ENCODE measurements at places on chromosomes 6 and 20. TPM values are rescaled to one million over a fixed set of nuclear protein-coding genes. Genes with fewer than 3 reads are reported as not detected.

DNA sequence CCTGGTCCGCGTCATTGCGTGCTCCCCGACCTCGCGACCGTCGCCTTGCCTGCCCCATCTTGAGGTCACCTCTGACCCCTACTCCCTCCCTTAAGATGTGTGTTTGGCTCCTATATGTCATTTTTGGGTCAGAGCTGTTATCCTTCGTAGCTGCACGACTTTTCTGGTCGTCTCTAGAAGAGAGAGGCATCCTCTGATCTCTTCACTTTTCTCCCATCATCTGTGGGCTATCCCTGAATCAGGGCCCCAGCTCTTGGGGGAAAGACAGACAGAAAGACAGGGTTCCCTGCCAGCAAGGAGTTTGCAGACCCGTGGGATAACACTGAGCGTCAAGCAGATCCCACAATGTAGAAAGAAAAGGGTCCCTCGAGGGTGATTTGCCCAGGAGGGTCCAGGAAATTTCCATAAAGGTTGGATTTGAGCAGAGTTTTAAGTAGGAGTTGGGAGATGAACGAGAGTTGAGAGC is 555 bp downstream of the FAM120B start:
- no peak for DNase-seq

Gene DEFB119
- total RNA-seq, result not detected

DNA sequence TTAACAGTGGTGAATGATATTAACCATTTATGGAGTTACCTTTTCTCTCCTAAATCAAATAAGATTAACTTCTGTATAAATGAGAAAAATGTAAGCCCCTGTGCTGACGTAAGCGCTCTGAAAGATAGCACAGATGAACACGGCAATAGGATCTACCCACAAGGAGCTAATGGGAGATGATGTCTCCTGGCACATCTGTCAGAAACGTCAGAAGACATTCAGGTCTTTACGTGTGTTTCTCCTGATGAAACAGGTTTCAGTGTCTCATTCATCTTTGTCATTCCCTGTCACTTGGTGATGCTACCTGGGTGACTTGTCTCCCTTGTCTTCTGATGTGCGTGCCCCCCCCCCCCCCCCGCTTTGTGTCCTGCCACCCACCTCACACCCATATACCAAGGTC is 189.7 kb downstream of the DTNBP1 start:
- DNase-seq, result no peak

DNA sequence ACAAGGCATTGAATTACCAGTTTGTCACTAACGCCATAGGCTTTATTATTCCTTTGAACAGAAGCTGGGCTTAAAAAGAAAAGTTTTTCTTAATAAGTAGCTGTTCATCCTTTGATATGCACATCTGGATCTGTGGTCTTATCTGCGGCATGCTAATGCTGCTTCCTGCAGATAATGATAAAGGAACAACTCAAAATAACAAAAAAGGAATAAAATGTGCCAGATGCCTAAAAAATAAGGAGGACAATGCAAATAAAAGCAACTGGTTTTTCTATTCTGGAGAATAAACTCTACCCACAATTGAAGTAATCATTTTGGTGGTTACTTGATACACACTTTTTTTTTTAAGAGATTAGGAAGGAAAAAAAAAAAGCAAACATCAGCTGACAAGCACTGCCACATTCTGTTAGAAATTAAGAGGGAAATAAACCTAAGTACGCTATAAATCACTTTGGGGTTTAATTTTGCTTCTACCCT is 156.8 kb upstream of the SALL4 start:
- peak; percentile 75 for DNase-seq

DNA sequence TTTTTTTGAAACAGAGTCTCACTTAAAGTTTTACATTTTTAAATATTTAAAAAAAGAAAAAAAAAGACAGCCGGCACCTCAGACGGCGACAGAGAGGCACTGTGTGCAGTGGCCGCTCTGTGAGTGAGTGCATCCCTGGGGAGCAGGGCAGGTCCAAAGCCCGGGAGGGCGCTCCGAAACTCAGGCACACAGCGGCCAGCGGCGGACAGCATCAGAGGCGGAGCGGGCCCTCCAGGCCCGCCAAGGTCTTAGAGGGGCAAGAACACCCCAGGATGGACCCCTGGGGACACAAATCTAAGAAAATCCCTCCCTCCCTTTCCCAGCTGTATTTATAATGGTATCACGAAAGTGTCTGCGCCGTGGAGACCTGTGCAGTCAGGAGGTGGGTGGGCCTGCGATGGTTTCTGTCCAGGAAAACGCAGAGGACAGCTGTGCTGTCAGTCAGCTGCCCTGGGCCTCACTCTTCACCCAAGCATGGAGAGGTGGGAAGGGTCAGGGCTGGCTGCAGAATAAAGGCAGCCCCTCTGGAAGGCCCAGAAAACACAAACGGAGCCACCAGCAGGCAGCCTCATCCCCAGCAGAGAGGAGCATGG is 43.8 kb downstream of the TAF4 start:
- DNase-seq, result no peak

DNA sequence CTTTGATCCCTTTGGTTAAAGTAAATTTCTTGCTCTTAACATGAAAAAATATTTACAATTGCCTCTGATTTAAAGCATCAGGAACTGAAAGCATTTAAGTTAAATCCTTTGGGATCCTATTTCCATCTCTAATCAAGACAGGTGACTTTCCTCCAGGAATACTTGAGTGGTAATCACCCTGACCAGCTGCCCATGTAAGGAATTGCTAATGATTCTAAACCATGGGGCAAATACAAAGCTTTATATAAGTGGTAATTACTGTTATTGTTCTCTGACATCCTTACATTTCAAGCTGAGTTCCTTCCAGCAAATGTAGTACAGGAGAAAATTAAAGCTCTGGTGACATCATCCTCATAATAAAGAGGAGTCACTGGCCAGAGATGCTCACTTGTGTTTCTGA is 100.6 kb downstream of the CRYBG1 start:
- no peak for DNase-seq

Gene EYA2
- not detected for total RNA-seq

GRCh38 chr6:41200901-41201763 is at the start of gene TREML2:
TREML2 (minus strand) TSS chr6:41201149; CDS start chr6:41201008, 141 bp downstream.
- DNase-seq, result peak; percentile 21

GRCh38 chr6:70886071-70886470 is 70.8 kb downstream of the B3GAT2 start:
- no peak for DNase-seq

DNA sequence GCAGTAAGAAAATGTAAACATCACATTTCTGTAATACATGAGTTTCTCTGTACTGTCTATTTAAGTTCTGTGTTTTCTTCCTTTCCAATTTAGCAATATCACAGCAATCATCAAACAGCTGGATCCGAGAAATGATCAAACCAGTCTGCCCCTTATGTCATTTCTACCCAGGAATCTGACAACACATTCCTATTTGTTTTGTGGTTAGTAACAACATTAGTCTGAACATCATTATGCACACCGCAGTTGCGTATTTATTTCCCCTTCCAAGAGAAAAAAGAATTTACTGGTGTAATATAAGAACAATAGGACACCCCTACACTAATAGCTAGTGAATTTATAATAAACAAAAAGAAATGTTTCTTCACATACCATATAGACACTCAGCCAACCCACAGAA is 179.5 kb downstream of the BTBD9 start:
- DNase-seq, result no peak

DNA sequence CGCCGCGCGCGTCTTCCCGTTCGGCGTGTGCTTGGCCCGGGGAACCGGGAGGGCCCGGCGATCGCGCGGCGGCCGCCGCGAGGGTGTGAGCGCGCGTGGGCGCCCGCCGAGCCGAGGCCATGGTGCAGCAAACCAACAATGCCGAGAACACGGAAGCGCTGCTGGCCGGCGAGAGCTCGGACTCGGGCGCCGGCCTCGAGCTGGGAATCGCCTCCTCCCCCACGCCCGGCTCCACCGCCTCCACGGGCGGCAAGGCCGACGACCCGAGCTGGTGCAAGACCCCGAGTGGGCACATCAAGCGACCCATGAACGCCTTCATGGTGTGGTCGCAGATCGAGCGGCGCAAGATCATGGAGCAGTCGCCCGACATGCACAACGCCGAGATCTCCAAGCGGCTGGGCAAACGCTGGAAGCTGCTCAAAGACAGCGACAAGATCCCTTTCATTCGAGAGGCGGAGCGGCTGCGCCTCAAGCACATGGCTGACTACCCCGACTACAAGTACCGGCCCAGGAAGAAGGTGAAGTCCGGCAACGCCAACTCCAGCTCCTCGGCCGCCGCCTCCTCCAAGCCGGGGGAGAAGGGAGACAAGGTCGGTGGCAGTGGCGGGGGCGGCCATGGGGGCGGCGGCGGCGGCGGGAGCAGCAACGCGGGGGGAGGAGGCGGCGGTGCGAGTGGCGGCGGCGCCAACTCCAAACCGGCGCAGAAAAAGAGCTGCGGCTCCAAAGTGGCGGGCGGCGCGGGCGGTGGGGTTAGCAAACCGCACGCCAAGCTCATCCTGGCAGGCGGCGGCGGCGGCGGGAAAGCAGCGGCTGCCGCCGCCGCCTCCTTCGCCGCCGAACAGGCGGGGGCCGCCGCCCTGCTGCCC is 1.1 kb downstream of the SOX4 start:
- no peak for DNase-seq

All from hematopoietic multipotent progenitor cell (in vitro differentiated cells).